Stimulated activated CD4-positive, alpha-beta T cell treated with anti-CD3 and anti-CD28 coated beads, TNF-alpha, amount 100 ng/mL, for 48 hours (primary cell): ENCODE measurements at places on chromosomes 16 and 17.

DNA sequence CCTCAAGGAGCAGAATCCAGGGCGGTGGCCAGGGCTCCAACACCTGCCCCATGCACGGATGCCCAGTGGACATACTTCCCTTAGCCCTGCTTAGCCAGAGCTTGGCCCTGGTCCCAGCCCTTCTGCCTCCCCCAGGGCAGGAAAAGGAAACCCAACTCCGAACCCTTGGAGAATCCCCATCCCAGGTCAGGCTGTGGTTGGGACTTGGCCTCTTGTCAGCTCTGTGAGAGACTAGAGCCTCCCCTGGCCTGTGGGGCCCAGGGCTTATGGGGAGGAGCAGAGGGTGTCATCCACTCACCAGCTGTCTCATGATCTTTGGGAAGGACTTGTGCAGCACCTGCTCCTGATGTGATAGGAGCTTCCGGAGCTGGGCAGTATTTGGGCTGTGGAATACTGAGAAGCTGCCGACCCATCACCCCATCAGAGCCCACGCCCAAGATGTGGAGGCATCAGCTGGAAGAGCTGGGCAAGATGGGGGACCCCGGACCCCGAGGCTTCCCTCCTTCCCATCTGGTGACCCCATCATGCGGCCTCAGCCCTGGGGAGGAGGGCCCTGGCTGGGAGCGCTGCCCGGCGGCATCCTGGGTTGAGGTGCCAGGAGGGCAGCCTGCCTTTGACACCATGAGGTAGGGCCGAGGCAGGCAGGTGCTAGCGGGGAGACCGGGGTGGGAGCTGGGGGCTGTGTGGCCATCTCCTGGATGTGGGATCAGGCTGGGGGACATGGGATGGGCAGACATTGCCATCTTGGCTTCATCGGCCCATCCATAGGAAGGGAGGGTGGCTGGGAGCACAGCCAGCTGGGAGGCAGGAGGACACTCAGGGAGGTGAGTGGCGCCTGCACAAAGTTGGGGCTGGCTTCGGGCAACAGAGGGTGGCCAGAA lies 45.1 kb downstream of the TNFRSF13B start:
- no peak for DNase-seq

DNA sequence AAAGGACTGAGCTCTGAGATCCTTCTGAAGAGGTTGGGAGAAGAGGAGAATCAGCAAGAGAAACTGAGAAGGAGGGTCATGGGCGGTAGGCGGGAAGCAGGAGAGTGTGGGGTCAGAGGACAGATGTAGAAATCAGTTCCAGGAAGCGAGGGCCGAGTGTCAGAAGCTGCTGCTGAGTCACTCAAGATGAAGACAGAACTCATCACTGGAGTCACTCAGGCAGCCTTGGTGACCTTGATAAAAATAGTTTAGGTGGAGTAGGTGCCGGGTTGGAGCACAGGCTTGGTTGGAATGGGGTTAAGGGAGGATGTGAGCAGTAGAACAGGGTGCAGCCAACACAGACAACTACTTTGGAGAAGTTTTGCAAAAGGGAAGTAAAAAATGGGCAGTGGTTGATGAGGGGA lies 6.1 kb upstream of the ITGAM start:
- peak; percentile 35 for DNase-seq

DNA sequence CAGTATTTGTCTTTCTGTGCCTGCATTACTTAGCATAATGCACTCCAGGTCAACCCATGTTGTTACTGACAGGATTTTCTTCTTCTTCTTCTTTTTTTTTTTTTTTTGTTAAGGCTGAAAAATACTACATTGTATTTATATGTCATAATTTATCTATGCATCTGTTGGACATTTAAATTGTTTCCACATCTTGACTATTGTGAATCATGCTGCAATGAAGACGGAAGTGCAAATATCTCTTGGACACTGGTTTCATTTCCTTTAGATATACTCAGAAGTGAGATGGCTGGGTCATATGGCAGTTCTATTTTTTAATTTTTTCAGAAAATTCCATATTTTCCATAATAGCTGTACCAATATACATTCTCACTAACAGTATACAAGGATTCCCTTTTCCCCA lies 272.7 kb upstream of the PMFBP1 start:
- DNase-seq: no peak

- no peak for DNase-seq
These were observed 57.4 kb upstream of the COX10 start for GRCh38 chr17:14011740-14012405.

- no peak for DNase-seq
These were observed 520.8 kb downstream of the HS3ST4 start for GRCh38 chr16:26212599-26212998.

DNA sequence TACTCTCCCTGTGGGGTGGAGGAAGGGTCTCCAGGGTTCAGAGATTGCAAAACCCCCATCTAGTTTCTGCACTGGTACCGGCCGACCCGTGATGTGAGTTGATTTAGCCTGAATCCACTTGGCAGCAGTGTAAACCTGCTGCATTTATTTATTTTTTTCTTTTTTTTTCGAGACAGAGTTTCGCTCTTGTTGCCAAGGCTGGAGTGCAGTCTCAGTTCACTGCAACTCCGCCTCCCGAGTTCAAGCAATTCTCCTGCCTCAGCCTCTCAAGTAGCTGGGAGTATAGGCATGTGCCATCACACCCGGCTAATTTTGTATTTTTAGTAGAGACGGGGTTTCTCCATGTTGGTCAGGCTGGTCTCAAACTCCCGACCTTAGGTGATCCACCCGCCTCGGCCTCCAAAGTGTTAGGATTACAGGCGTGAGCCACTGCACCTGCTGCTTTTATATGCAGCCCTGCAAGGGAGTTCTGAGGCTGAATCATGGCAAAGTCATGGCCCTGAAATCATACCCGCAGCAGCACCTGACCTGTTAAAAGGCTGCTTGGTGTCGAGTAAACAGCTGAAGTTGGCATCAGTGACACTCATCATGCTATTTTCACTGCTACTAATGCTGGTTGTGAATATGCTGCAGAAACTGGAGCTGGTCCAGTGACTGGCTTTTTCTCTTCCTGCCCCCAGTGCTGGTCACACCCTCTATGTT lies 21.4 kb downstream of the DEXI start:
- no peak for DNase-seq

DNA sequence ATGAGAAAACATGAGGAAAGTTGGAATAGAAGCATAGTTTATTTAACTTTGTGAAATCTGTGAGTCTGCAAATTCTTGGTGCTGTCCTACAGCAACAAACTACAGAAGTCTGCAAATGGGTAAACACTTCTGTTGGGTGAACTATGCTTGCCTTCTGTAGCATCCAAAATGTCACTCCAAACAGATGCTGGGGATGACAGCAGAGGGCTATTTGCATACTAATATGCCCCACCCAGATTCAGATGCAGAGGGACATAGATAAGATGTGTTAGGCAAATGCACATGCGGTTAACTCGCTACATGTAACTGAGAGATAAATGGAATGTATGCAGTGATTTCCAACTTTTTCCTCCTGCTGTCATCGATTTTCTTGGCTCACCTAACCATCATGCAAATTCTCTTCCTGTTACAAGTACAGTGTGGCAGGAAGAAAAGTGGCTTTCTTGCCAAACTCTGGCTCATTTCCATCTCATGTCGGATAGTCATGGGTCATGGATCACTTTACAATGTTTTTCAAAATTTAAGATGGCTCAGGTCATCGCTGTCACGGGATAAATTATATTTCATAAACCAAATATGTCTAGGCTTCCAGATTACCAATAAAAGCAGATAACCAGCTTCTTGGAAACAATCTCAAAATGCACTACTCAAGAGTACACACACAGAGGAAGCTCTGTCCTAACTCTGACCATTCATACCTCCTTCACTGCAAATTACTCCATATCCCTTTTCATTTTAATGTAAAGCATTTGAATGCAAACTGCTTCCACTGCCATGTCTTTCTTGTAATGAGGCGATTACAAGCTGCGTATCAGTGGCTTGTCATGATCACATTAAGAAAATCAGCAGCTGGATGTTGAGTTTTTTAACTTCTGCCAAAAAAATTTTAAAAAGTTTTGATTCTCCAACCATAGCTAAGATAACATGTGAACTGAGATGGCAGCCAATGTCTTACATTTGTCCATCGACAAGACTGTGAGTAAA lies 47.7 kb downstream of the ADAMTS18 start:
- DNase-seq: no peak
